ENCODE measurements at places on chromosomes 16 and 17.
A peak's percentile ranks its signal among the peaks of the same experiment; 100 is the strongest.

- peak; percentile 15 for DNase-seq
These were observed 58.5 kb downstream of the TBC1D16 start for GRCh38 chr17:79977161-79977631.

DNA sequence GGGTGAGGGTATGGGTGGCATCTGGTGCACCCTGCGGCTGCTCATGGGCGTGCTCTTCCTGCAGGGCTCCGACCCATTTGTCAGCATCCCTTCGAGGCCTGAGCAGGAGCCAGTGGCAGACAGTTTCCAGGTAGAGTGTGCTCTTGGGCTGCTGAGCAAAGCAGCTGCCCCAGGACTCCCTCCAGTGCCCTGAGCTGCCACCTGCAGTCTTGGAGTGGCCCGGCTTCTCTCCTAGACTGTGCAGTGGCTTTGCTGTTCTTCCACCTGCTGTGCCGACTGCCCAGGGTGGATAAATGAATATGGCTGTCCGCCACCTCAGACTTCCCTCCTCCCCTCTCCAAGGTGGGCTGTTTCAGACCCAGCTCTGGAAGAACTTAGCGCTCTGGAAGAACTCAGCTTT, 10.8 kb upstream of the JPT2 start:
- DNase-seq: no peak

GRCh38 chr17:62049299-62049698, 15.8 kb downstream of the MED13 start:
- no peak for DNase-seq

DNA sequence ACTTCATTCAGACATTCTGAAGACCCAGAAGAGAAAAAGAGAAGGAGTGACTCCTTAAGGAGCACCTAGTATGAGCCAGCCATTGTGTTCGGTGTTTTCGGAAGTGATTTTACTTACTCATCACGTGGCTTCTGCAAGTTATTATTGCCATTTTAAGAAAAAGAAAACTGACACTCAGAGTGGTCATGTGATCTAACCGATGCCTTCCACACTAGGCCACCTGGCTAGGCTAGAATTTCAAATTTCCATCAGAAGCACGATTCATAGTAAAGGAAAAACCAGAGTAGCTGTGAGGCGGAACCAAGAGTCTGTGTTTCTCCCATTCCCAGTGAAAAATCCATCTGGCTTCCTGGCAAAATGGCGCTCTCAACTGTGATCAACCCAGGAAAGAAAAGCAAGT, 32.0 kb downstream of the GTF3C1 start:
- no peak for DNase-seq

DNA sequence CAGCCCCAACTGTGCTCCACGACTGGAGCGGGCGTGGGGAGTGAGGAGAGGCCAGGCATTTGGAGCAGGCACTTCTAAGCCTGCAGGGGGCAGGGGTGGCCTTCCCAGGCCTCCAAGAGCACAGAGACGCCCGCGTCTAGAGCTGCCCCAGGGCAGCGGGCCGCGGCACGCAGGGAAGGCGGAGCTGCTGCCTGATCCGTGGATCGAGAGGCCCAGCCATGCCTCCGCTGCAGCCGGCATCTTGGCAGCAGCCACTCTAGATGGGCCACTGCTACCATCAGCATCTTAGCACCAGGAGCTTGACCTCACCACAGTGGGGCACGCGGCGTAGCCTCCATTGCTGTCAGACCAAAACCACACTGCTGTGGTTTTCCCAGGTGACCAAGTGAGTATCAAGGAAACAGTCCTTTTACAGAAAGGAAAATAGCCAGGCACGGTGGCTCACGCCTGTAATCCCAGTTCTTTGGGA, 20.4 kb upstream of the WDR45B start:
- DNase-seq: peak; percentile 67

GRCh38 chr17:72030067-72030899, 90.5 kb upstream of the SOX9 start:
- peak; percentile 70 for DNase-seq

- no peak for DNase-seq
These were observed 13.9 kb downstream of the BCAR1 start for GRCh38 chr16:75237398-75238131.

GRCh38 chr16:28497861-28498599, 3.6 kb downstream of the APOBR start:
- DNase-seq: no peak

All from femur (tissue), 1 donor.